ENCODE measurements at places on chromosomes 6 and 20.
A peak's percentile ranks its signal among the peaks of the same experiment; 100 is the strongest.

- no peaks in the 10 kb centered on the region for H3K27me3 ChIP-seq
- no peak overlapping the region for H3K27ac ChIP-seq
- no peak overlapping the region for H3K4me3 ChIP-seq
- no peak for DNase-seq
Observed at GRCh38 chr6:55664591-55665587, 85.9 kb upstream of the HMGCLL1 start.

GRCh38 chr20:48635791-48636267, 192.0 kb downstream of the PREX1 start:
- H3K36me3 ChIP-seq, result peaks cover 11% of the 10 kb centered on the region
- no peak overlapping the region for H3K27ac ChIP-seq
- no peaks in the 10 kb centered on the region for H3K27me3 ChIP-seq
- no peak for DNase-seq
- H3K4me3 ChIP-seq, result no peak overlapping the region

- no peaks in the 10 kb centered on the region for H3K36me3 ChIP-seq
- no peak for DNase-seq
- H3K27ac ChIP-seq, result no peak overlapping the region
- no peaks in the 10 kb centered on the region for H3K4me1 ChIP-seq
Observed at GRCh38 chr20:47950124-47950912, 165.0 kb upstream of the SULF2 start.

DNA sequence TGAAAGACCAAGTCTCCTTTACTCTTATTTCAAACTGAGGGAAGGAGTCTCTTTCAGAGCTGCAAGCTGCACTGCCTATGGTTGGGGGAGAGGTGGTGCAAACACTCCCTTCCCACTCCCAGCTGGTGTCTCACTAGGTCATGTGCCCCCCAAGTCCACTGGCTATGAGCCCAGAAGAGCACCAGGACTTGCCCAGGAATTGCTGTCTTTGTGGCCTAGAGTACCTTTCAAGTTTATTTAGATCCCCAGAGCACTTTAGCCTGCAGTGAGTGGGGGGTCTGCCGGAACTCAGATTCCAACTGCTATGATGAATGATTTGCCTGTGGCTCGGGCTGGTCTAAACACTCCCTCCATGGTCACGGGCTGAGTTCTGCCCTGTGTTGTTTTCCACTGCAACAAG, 192.6 kb upstream of the CITED2 start:
- DNase-seq, result no peak
- no peak overlapping the region for H3K4me3 ChIP-seq
- no peaks in the 10 kb centered on the region for H3K4me1 ChIP-seq
- H3K27ac ChIP-seq, result no peak overlapping the region
- H3K36me3 ChIP-seq, result no peaks in the 10 kb centered on the region

- DNase-seq, result peak; percentile 38
- no peak overlapping the region for H3K27ac ChIP-seq
- no peaks in the 10 kb centered on the region for H3K36me3 ChIP-seq
- no peak overlapping the region for H3K4me3 ChIP-seq
- H3K27me3 ChIP-seq, result peaks cover 7% of the 10 kb centered on the region
Observed at GRCh38 chr6:170429450-170429849, 122.9 kb downstream of the FAM120B start.

- H3K36me3 ChIP-seq, result no peaks in the 10 kb centered on the region
- H3K27ac ChIP-seq, result no peak overlapping the region
- H3K4me3 ChIP-seq, result no peak overlapping the region
- H3K27me3 ChIP-seq, result no peaks in the 10 kb centered on the region
- no peaks in the 10 kb centered on the region for H3K4me1 ChIP-seq
- no peak for DNase-seq
Observed at GRCh38 chr20:45229264-45230056, 8.3 kb downstream of the SEMG2 start.

GRCh38 chr20:17651760-17652388, 30.2 kb downstream of the RRBP1 start:
- DNase-seq, result no peak
- H3K27ac ChIP-seq, result no peak overlapping the region
- H3K36me3 ChIP-seq, result no peaks in the 10 kb centered on the region
- H3K27me3 ChIP-seq, result no peaks in the 10 kb centered on the region
- peaks cover 51% of the 10 kb centered on the region for H3K4me1 ChIP-seq
- H3K4me3 ChIP-seq, result no peak overlapping the region

GRCh38 chr6:31899882-31900722, 1.8 kb downstream of the ZBTB12 start:
- H3K4me3 ChIP-seq, result no peak overlapping the region
- H3K36me3 ChIP-seq, result peaks cover 19% of the 10 kb centered on the region
- peaks cover 60% of the 10 kb centered on the region for H3K4me1 ChIP-seq
- no peaks in the 10 kb centered on the region for H3K27me3 ChIP-seq
- H3K27ac ChIP-seq, result no peak overlapping the region
- no peak for DNase-seq

DNA sequence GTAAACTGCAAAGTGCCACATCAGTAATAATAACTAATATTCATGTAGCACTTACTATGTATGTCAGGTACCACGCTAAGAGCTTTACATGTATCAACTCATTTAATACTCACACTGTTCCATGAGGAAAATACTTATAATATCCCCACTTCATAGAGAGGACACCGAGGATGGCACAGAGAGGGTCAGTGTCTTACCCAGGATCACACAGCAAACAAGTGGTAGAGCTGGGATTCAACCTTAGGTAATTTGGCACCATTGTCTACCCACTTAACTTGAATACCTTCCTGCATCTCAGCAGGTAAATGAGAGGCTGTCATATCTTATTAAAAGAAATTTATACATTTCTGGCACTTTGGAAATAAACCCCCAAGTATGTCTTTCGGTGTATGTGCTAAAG, 8.0 kb downstream of the POFUT1 start:
- H3K4me1 ChIP-seq, result no peaks in the 10 kb centered on the region
- H3K27ac ChIP-seq, result no peak overlapping the region
- no peaks in the 10 kb centered on the region for H3K27me3 ChIP-seq

GRCh38 chr6:111899531-111899930, 26.3 kb upstream of the FYN start:
- H3K4me3 ChIP-seq, result no peak overlapping the region
- H3K27ac ChIP-seq, result no peak overlapping the region
- no peaks in the 10 kb centered on the region for H3K36me3 ChIP-seq
- H3K4me1 ChIP-seq, result no peaks in the 10 kb centered on the region

Data from tibial nerve (tissue), 4 donors.